ENCODE measurements at places on chromosomes 5 and 9.

DNA sequence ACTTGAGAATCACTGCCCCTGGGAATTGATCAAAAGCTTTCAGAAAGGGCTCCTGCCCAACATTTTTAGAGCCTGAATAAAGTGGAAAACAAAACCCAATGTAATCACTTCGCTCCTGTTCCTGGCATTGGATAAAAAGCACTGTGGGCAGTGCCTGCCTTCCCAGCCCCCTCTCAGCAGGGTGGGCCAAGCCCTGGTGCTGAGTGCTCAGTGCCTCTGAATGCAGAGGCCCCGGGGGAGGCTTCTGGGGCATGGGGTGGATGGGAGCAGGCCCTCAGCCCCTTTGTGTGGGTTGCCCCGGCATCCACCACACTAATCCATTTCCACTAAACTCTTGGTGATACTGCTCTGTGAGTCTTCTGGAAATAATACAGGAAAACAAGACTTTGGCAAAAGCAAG is 55.6 kb downstream of the CFAP90 start:
- DNase-seq = no peak

- DNase-seq = no peak
Measured at GRCh38 chr5:1665803-1666202, 133.8 kb downstream of the MRPL36 start.

DNA sequence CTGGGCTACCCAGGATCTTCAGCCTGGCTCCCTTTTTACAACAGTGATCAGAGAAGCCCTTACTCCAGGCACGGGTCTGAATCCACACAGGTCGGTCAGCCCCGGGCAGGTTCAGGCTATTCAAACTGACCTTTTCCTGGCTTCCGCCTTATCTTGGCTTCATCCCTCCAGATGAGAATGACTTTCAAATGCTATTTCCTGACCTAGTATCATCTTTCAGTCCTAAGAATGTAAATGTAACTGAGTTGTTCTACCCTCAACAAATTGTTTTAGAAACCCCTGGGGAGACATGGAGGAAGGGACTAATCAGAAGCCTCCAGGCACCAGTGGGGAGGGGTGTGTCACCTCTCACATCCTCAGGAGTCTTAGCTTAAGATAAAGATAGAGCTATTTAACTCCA is 213.2 kb downstream of the EPB41L4A start:
- no peak for DNase-seq

GRCh38 chr5:175685701-175686350 is 28.0 kb downstream of the HRH2 start:
- DNase-seq = no peak

GRCh38 chr9:91415290-91415689 is 8.3 kb downstream of the NFIL3 start:
- DNase-seq = no peak

All from activated CD4-positive, alpha-beta T cell treated with anti-CD3 and anti-CD28 coated beads, Interleukin-2, amount 50 U/mL, for 1 hour (primary cell).